Gastroesophageal sphincter (tissue), 4 donors: ENCODE measurements at places on chromosomes 12 and 14. TPM values are rescaled to one million over a fixed set of nuclear protein-coding genes. Genes with fewer than 3 reads are reported as not detected.

GRCh38 chr12:132428936-132429601 is 60.9 kb upstream of the FBRSL1 start:
- ATAC-seq, result peak; percentile 12

DNA sequence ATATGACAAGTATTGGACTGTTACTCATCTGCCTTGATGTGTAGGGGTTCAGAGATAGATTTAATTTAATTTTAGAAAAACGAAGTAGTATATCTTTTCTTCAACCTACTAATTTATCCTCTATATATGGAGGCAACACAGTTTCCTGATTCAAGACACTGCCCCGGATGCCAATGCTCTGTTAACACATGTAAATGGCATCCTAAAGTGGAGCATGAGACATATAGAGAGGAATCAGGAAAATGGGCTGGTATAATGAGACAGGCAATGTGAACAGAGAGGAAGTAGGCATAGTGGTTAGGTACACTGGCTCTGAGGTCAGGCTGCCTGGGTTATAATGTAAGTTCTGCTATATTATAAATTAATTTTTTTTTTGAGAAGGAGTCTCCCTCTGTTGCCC is 85.6 kb downstream of the OTOGL start:
- ATAC-seq, result no peak

DNA sequence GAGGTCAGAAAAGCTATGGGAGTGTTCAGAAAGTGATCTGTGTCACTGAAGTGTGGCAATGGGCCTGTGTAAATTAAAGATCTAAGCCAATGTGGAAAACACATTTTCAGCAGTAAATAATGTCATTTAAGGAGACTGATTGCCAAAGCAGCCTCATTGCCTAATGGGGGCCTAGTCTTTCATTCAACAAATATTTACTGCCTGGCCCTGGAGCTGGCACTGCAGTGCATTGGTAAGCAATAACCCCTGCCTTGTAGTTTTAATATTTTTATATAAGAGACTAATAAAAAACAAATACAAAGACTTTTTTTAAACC is 326.6 kb downstream of the BTG1 start:
- no peak for ATAC-seq

- no peak for ATAC-seq
These were observed 172.8 kb downstream of the KTN1 start for GRCh38 chr14:55752580-55753390.

- ATAC-seq, result no peak
These were observed 33.7 kb upstream of the PTPRB start for GRCh38 chr12:70670948-70671347.

GRCh38 chr12:81257947-81258551 is 180.2 kb downstream of the ACSS3 start:
- ATAC-seq, result no peak

DNA sequence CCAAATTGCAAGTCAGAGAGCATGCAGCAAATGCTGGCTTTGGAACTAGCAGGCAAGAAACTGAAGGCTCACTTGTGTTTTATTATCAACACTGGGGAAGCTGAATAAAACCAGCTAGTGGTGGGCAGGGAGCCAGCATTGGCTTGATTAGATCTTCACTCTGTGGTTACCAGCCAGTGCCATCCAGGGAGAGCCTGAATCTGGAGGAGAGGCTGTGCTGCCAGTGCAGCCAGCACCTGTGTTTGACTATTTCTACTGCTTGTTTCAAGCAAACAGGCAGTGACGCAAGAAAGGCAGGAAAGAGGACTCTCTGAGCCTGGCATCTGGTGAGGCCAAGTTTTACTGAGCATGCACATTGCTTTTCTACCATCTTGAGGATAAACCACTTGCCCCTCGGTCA is 247.0 kb downstream of the PHLDA1 start:
- no peak for ATAC-seq

DNA sequence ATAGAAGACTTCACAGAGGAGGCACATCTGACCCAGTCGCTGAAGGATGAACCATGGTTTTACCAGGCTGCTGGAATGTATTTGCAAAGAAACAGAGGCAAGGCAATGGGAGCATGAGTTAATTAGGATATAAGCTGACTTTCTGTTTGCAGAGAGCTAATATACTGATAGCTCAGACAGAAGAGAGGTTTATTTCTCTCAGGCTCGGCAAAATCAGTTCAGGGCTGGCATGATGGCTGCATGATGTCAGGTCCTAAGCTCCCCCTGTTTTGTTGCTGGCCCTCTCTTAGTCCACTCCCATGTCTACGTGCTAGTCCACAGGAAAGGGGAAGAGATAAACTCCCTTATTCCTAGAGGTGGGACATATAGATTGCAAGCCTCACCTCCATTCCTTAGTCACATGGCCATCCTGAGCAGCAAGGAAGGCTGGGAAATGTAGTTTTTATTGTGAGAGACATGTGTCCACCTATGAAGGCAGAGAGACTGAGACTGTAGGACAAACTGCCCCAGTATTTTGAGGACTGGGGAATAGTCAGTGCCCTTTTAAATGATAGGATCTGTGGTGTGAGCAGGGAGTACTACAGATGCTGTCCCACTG is 224.5 kb downstream of the VRK1 start:
- ATAC-seq, result no peak

DNA sequence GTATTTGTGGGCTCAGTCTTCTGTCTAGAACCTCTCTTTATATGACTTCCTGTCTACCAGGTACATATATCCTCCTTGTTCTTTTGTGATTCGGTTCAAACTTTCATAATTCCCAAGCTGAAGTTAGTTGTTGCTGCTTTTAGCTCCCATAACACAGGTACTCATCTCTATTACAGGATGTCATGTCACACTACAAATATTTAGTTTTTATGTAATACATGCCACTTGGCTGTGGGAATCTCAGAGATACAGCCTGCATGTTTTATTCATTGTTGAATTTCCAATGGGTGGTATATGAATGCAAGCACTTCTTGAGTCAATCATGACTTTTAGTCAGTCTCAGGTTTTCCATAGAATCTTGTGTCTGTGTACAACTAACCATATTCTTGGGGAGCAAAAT is 122.7 kb downstream of the SINHCAF start:
- ATAC-seq, result no peak

DNA sequence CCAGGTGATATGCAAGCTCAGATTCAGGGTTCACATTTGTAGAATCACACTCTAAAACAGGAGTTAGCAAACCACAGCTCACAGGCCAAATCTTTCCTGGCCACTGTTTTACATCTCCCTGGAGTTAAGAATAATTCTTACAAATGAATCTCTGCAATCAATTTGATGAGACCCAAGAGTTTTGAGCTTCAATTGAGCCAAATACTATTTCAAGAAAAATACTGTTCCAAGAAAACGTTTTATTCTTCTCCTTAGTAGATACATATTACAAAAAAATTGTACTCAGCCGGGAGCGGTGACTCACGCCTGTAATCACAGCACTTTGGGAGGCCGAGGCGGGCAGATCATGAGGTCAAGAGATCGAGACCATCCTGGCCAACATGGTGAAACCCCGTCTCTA is 2.5 kb downstream of the PTGDR start:
- ATAC-seq, result peak; percentile 52

CMAS gene
- 30.8 TPM for total RNA-seq

KRT77 gene
- total RNA-seq, result not detected

PRPF40B gene
- 18.3 TPM for total RNA-seq

STAB2 gene
- not detected for total RNA-seq

FSCB gene
- total RNA-seq, result 0.15 TPM

LPAR5 gene
- total RNA-seq, result 0.81 TPM

IFNG-AS1 gene
- total RNA-seq, result not detected

CLEC2A gene
- total RNA-seq, result not detected

SRGAP1 gene
- 14.1 TPM for total RNA-seq

RNASE2 gene
- 1.8 TPM for total RNA-seq
